Hematopoietic multipotent progenitor cell treated with erythropoietin and hydrocortisone succinate and interleukin-3 and kit ligand, for 17 days (in vitro differentiated cells): ENCODE measurements at places on chromosomes 11 and 22.

- no peak for DNase-seq
Observed at GRCh38 chr11:62710001-62710345, 2.5 kb downstream of the GNG3 start.

DNA sequence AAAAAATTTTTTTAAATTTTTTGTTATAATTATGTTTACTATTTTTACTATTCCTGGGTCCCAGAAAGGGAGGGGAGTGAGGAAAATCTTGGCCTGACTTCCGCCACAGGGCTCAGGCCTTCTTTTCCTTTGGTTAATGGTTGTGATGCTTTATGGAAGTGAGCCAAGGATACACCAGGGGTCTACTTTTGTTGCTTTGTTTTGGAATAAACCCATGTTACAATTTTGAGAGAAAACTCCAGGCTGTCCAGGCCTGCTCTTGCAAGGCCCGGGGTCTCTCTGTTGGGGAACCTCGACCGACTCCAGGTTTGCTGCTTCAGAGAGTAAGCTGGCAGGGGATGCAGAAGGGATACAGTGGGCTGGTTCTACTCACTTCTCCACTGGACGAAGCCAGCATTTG is 84.7 kb downstream of the ABTB2 start:
- no peak for DNase-seq

DNA sequence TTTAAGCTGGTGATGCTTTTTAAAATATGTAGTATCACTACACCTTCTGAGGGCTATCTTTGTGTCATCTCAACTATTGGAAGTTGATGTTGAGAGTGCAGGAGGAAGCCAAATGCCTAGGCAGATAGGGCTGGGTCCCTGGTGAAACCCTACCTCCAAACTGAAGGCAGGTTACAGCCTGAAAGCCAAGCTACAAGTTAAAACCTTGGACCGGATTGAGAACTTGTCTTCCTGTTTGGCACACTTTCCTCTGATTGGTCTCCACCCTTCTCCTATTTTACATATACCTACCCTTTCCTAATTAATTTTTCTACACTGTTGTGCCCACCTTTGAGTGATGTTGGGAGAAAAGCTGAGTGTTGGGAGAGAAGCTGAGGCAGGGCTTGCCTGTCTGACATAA is 287.8 kb upstream of the CNTN5 start:
- no peak for DNase-seq

DNA sequence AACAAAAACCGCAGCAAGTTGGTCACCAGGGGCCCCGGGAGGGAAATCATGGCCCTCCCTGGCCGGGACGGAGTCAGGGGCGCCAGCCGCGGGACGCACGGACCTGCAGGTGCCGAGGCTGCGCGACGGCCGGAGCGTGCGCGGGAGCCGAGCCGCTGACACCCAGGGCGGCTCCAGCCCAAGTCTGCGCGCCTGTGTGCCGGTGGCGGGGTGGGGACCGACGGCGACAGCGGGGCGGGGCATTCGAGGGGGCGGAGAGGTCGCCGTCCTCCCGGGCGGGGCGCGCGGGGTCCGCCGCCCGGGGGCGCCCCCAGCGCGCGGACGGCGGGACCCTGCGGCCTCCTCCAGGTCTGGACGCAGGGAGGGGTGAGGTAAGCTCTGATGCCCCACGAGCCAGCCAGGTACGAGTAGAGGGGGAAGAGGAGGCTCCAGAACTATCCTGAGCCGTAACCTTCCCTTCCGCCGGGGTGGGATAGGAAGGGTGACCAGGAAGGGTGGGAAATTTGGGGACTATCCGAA is at the start of gene ESAM:
ESAM (minus strand) TSS at position 186 of the 519 bp plus-strand sequence; CDS start at position 50, 136 bp downstream.
- DNase-seq: no peak

GRCh38 chr11:35852056-35852455 is 91.8 kb upstream of the LDLRAD3 start:
- no peak for DNase-seq

DNA sequence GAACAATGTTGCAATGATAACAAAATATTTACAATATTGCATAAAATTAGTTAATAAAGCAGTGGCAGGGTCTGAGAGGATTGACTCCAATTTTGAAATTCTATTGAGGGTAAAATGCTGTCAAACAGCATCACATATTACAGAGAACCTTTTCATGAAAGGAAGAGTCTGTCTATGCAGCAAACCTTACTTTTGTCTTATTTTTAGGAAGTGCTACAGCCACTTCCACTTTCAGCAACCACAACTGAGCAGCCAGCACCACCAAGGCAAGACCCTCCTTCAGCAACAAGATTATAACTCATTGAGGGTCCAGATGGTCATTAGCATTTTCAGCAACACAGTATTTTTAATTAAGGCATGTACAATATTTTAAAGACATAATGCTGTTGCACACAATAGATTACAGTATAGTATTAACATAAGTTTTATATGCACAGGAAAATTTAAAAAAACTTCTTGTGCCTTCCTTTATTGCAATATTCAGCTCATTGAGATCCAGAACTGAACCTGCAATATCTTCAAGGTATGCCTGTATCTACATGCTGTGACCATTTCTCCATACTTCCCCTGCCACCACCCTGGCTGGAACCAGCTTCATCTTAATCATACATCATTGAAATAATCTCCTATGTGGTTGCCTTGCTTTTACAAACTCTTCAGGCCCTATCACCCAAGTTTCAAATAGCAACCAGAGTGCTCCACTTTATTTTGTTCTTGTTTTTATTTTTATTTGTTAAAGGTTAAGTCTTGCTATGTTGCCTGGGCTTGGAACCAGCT is 711.2 kb downstream of the KCNA4 start:
- DNase-seq: no peak
